ENCODE measurements at places on chromosomes 3 and 15.

- no peak for DNase-seq
Measured at GRCh38 chr3:12253516-12254343, 35.1 kb upstream of the PPARG start.

DNA sequence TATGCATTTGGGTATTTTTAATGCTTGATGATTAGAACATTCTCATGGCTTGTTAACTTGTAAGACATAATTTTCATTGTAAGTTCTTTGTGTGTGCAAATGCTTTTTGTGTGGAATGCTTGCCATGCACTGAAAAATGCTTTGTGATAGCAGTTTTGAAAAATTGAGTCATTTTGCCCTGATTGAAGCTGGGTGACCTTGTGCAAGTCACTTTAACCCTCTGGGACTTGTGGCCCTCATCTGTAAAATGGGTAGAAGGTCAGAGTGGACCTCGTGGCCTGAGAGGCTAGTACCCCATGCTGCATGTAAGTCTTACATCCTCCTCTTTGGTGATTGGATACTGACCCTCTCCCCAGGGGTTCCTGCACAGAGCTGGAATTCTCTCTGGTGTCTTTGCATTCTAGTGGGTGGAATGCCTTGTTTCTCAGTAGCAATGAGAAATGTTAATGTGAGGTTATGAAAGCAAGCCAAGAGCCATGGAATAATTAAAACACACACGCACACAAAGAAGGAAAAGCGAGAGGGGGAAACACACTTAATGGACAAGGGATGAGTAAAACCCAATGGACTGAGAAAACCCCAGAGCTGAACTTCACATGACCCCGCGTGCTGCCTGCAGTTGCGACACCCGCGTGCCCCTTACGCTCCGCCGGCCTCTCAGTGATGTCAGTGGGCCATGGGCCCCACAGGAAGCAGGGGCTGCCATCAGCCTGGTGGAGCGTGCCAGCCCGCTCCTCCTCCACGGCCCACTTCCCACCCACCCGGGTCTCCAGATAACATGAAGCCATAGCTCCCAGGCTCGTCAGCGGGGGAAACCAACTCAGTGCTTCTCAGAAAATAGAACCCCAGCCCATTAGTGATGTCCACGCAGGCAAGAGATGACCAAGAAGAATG is 44.0 kb downstream of the SMAD3 start:
- no peak for DNase-seq

- no peak for DNase-seq
Measured at GRCh38 chr3:127173516-127174166, 19.3 kb upstream of the PRR23E start.

- no peak for DNase-seq
Measured at GRCh38 chr15:86885616-86886015, 805.9 kb downstream of the AGBL1 start.

- DNase-seq, result no peak
Measured at GRCh38 chr15:70355275-70355795, 257.6 kb upstream of the TLE3 start.

DNA sequence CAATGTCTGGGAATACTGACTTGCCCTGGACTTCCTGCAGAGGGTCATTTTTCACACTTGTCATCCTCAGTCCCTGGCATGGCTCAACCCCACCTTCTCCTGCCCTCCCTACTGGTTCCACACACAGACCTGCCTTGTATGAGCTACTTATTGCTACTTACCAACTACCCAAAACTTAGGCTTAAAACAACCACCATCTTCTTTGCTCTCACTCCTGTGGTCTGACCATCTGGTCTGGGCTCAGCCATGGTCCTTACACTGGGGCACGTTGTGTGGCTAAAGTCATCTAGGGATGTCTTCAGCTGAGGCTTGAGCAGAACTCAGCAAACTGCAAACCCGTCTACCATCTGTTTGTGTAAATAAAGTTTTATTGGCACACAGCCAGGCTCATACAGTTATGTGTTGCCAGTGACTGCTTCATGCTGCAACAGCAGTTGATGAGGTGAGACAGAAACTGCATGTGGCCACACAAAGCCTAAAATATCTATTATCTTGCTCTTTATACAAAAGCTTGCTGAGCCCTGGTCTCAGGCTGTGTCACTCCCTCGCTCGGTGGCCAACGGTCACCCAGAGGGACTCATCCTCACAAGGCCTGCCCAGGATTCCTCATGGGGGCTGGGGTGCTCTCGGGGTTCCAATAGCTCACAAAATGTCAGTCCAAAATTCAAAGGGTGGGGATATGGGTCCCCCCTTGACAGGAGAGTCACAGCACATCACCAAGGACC is 43.5 kb downstream of the KLF15 start:
- DNase-seq, result no peak

DNA sequence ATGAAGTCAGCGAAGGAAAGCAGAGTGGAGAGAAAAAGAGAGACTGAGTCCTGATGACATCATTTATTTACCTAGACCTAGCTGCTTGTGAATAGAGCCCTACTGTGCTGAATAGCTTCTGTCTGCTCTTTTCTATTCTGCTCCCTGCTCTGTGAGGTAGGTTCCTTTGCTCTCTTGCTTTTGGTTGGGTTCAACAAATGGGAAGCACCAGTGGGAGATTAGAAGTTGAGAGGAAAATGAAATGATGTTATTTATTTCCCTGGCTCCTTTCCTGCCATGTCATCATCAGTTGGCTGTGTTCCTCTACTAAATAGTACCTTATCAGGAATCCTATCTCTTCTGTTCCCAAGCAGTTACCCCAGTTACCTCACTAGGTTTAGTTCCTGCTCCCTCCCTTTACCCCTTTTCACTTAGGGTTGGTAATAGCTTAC is 23.5 kb downstream of the DTWD1 start:
- DNase-seq, result no peak

DNA sequence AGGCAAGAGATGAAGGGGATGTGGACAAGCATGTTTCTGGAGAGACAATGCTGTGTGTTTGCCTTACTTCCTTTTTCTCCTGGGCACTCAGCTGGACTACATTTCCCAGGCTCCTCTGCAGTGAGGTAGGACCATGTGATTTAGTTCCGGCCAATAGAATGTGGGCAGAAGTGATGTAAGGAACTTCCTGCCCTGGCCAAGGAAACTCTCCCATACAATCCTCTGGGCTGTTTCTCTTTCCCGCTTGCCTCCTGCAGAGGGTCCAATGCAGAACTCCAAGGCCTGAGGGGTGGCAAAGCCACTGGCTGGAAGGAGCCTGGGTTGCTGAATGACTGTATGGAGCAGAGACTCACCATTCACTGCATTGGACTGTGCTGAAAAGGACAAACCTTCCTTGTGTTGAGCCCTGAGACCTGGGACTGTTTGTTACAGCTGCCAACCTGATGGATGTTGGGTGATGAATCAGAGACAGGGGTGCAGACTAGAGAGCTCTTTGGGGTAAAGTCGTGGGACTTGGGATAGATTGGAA is 82.7 kb upstream of the SLC6A6 start:
- DNase-seq, result no peak

DNA sequence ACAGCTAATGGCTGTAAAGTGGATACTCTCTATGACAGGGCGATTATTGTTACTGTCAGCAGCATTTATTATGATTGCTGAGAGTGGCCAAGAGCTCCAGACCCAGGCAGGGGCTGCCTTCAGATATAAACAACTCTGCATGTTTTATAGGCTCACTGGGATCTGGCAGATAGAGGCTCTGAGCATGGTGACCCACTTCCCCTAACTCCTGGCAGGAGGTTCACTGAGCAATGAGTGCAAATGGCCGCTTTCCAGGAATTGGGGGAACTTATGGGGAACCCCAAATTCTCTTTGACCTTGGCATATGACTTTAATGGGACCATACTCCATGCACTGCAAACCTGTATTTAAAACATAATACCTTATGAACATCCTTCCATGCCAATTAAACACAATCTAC is 59.0 kb downstream of the SCN5A start:
- no peak for DNase-seq

- no peak for DNase-seq
Measured at GRCh38 chr15:69034352-69034751, 19.9 kb downstream of the NOX5 start.

- DNase-seq, result no peak
Measured at GRCh38 chr3:27990324-27990723, 251.1 kb upstream of the CMC1 start.

DNA sequence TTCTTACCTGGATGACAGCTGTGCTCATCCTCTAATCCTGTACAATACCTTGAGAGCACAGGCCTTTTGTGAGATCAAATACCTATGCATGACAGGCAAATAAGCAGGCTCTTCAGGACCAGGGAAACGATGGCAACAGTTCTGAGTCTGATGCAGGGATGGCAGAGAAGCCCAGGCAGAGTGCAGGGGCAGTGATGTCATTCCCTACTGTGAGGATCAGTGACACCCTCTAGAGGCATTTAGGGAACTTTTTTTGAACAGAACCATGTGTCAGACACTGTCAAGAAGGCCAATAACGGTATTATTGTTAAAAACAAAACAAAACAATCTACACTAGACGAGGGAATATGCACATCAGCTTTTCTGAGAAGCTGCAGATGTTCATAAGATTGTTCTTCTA is 314.8 kb upstream of the CTDSPL start:
- DNase-seq, result no peak

- no peak for DNase-seq
Measured at GRCh38 chr15:98617328-98617980, 30.9 kb upstream of the IGF1R start.

DNA sequence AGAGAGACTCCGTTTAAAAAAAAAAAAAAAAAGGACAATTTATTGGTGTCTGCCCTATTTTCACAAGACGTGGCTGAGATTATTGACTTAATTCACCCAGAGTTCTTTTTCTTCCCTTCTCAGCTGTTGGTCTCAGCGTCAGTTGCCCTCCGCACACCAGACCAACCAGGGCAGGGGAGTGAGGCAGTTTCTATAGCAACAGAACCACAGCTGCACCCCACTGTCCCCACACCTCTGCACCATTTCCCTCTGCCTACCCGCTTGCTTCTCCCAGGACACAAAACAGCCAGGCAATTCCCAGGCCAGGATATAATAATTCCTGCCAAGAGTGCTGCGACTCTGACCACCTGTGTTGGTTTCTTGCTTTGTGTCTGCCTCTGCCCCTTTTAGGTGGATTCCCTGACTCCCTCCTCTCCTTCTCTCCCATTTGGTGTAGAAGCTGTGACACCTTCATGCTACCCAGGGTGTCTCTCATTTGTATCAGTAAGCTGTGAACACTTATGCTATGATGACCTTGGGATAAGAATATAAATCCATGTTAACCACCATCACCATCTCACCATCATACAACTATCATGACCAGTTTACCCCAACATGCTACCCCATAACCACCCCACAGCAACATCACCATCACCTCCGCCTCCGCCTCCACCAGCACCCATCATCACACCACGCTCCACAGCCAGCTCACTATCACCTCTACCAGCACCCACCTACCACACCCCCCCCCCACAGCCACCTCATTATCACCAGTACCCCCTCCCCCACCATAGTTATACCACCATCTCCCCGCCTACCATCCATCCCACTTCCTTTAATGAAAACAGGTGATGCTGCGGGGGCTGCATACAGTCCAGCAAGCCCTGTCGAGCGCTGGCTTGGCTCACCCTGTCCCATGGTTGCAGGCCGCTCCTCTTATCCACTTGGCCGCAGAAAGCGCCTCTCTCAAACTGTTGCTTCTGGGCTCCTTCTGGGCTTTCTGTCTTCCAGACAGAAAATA is 589 bp downstream of the EPB42 start:
- DNase-seq, result no peak

GRCh38 chr3:29438580-29438979 is 157.7 kb downstream of the RBMS3 start:
- DNase-seq, result no peak

DNA sequence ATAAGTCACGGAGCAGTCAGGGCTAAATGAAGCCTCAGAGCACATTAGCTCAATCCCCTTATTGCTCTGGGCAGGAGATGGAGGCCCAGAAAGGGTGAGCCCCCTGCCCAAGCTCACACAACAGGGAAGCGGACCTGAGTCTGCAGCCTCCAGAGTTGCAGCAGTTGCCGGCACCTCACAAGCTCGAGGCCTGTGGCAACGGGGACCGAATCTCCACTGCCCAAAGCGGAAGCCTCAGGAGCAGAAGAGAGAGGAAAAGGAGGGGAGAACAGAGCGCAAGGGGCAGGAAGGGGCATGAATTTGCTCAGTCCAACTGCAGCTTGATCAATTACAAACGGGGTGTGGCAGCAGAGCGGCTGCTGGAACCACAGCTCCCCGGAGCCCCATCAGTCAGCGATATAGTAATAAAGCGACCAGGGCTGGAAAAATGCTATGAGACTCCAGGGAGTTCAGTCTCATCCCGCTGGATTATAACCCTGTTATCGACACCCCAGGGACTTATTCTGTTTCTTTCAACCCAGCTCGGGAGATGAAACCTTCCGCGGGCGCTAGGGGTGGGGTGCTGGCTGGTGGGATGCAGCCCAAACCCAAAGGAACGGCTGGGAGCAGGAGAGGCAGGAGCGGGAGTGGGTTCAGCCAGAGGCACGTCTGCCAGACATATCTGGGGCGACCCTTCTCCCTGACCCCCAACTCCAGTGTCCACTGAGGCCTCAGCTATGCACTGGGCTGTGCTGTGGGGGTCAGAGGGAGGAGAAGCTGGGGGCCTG is 219.7 kb upstream of the LINGO1 start:
- DNase-seq, result no peak

GRCh38 chr15:89441295-89441812 is 55.0 kb downstream of the RHCG start:
- no peak for DNase-seq

DNA sequence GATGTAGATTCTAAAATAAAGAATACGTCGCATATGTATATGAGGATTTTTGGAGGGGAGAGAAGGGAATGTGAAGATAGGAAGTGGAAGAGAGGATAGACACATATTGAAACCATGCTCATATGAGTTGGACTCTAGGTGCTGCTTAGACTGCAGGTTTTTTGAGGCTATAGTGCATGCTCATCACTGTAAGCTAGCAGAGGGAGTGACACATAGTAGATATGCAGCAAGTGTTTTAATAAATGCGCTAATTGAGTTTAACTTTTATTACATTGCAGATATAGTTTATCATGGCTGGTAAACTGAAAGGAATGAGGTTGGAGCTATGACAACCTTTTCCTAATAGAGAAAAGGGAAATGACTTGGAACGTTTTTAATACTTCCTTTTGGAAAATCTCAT is 7.7 kb downstream of the SEMA6D start:
- DNase-seq, result no peak

GRCh38 chr3:128378631-128379347 is 87.9 kb downstream of the DNAJB8 start:
- no peak for DNase-seq

GRCh38 chr3:177525987-177526712 is 328.9 kb upstream of the TBL1XR1 start:
- DNase-seq, result no peak

GRCh38 chr15:45458746-45459403 is 63.7 kb downstream of the SLC30A4 start:
- DNase-seq, result no peak

DNA sequence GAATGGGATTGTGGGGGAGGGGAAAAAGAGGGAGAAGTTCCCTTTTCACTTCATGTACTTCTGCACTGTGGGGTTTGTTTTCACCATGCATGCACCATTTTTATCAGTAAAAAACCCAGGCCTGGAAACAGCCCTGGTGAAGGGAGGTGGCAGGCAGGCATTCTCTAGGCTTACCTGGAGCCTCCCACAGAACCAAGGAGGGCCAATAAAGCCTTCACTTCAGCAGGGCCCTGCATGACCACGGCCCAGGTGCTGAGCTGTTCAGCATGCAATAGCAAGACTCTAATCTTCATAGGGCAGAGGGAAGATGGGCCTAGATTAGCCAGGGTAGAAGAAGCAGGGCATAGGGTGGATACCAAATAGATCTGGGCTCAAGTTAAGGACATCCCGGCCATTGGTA is 49.6 kb downstream of the SCN5A start:
- DNase-seq, result no peak

- DNase-seq, result no peak
Measured at GRCh38 chr3:135000465-135000864, 205.4 kb downstream of the EPHB1 start.

GRCh38 chr15:78712797-78713515 is 71.9 kb upstream of the CHRNB4 start:
- DNase-seq, result no peak
